ENCODE measurements at places on chromosomes 12 and 14.

DNA sequence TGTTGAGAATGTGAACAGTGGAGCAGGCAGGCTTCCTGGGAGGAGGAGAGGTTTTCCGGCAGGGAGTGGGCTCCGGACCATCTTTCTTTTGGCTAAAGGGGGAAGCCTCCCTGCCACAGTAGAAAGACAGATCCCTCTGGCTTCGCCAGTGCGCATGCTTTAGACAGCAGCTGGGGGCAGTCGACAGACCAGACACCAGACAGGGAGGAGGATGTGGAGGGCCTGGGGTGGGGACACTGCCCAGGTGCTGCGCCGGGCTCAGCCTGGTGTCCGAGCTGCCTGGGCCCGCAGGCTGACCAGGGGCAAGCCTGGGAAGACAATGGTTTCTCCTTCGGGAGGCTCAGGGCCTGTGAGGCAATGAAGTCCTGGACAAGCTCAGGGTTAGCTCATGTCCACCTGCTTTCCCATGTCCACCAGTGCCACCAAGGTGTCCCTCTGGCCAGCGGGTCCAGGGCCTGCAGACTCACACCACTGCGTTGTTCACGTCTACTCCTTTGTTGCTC lies 67.3 kb downstream of the PRIMA1 start:
- no peak for DNase-seq

- no peak for DNase-seq
Observed at GRCh38 chr14:54567224-54567638, 303 bp downstream of the SAMD4A start.

GRCh38 chr12:75130811-75131210 lies 78.8 kb downstream of the KCNC2 start:
- no peak for DNase-seq

- no peak for DNase-seq
Observed at GRCh38 chr14:60266021-60266937, 17.3 kb downstream of the PPM1A start.

GRCh38 chr14:22334275-22334577 lies 254.8 kb downstream of the DAD1 start:
- DNase-seq, result no peak

GRCh38 chr12:28583701-28584261 lies 393.5 kb downstream of the CCDC91 start:
- DNase-seq, result peak; percentile 61

DNA sequence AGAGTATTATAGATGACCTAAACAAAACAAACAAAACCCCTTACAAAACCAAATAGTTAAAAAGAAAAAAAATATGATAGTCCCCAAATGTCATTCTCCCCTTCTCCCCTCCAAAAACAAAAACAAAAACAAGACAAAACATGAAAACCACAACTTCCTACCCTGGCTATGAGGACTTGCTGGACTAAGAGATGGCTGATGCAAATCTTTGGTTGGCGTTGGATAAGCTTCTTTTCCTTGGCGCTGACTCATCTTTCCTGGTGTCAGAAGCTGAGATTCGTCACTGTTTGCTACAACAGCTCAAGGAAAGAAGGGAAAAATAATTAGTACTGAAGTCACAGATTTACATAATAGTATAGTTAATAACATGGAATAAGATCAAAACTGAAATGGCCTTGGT lies 102.5 kb upstream of the BBS10 start:
- no peak for DNase-seq

DNA sequence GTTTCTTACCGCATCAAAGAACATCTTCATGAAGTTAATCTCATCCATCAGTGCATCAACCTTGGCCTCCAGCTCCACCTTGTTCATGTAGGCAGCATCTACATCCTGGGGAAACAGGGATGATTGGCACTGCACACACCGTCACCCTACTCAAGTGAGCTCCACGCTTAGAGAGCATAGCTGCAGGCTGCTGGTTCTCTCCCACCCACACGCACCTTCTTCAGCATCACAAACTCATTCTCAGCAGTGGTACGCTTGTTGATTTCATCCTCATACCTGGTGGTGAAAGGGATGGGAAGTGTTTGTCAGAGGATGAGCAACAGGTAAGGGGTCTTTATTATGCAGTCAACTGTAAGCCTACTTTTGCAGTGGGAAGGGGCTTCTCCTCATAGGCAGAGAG lies 2.3 kb downstream of the KRT5 start:
- DNase-seq, result no peak

- no peak for DNase-seq
Observed at GRCh38 chr14:105046891-105047282, 18.3 kb downstream of the GPR132 start.

- no peak for DNase-seq
Observed at GRCh38 chr12:8913702-8914032, 642 bp upstream of the PHC1 start.

GRCh38 chr14:38261620-38262019 lies 5.7 kb upstream of the CLEC14A start:
- no peak for DNase-seq

GRCh38 chr12:91857813-91858542 lies 287.7 kb downstream of the BTG1 start:
- no peak for DNase-seq

- DNase-seq, result no peak
Observed at GRCh38 chr14:64733321-64733720, 29.1 kb downstream of the PLEKHG3 start.

GRCh38 chr14:79831195-79831892 lies 380.0 kb downstream of the DIO2 start:
- DNase-seq, result no peak

DNA sequence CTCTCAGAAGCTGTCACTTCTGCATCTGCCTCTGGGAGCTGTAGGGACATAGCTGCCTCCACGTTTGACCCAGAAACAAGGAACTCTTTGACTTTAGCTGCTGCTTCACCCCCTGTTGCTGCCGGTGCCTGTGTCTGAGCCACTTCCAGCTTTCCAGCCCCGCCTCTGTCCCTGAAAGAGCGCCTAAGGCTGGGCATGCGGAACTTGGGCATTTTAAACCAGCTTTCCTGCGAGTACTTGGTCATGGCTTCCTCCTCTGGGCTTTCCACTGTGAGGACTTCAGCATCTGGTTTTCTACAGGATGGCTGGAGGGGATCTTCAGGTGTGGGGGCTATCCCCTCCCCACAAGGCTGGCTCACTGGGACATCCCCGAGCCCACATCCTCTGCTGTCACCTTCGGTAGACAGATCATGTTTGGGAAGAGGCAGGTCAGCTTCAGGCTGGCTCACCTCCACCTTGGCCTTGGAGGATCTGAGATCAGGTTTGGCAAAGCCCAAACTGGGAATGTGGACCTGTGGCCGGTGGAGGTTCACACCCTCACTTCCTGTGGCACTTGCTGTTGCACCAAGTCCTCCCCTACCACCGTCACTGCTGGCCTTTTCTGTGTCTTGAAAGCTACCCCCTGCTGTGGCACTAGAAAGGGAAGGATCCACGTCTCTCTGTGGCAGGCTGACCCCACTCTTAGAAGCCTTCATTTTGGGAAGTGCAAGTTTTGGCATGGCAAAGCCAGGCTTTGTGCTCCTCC lies 15.2 kb downstream of the PLD4 start:
- DNase-seq, result no peak

GRCh38 chr12:64219145-64219544 lies 3.0 kb downstream of the KICS2 start:
- DNase-seq, result no peak

DNA sequence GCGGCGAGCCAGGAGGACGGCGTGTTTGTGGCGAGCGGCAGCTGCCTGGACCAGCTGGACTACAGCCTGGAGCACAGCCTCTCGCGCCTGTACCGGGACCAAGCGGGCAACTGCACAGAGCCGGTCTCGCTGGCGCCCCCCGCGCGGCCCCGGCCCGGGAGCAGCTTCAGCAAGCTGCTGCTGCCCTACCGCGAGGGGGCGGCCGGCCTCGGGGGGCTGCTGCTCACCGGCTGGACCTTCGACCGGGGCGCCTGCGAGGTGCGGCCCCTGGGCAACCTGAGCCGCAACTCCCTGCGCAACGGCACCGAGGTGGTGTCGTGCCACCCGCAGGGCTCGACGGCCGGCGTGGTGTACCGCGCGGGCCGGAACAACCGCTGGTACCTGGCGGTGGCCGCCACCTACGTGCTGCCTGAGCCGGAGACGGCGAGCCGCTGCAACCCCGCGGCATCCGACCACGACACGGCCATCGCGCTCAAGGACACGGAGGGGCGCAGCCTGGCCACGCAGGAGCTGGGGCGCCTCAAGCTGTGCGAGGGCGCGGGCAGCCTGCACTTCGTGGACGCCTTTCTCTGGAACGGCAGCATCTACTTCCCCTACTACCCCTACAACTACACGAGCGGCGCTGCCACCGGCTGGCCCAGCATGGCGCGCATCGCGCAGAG lies 873 bp downstream of the PLXNC1 start:
- peak; percentile 79 for DNase-seq

DNA sequence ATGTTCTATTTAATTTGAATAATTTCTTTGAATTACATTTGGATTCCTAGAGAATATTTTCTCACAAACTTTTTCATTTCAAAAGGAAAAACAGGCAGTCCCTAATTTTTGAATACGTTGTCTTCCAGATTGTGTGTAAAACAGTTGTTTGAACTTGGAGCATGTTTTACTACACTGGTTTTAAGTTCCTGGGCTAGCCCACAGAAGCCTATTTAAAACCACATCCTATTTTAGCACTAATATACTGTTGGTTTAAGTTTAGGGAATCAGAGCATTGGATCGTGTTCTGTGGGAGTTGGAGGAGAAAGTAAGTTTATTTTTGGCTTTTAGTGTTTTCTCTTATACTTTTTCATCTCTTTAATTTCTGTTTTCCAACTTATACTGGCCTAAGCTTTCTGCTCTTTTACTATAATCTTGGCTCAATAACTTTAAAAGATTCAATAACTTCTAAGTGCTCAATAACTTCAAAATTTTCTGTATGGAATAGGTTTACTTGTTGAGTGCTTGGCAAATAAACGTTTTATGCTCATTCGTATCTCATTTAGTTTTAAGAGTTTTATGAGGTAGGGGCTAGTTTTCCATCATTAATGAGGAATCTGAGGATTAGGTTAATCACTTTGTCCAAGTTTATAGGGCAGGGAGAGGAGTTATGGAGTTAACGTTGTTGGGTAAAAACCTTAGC lies 14.9 kb downstream of the LEMD3 start:
- no peak for DNase-seq

DNA sequence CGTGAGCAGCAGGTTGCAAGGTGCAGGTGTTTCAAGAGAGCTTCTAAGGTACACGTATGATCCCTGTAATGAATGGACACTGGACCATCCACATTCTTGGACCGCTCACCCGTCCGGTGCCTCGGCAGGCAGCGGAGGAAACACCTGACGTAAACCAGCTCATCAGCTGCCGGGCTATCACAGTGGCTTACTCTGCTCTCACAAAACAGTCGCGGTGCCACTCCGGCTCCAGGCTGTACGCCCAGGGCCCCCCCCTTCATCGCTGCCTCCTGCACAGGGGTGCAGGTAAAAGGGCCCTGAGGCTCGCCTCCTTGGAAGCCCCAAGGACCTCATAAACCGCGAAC lies 436 bp downstream of the VPS33A start:
- DNase-seq, result no peak

DNA sequence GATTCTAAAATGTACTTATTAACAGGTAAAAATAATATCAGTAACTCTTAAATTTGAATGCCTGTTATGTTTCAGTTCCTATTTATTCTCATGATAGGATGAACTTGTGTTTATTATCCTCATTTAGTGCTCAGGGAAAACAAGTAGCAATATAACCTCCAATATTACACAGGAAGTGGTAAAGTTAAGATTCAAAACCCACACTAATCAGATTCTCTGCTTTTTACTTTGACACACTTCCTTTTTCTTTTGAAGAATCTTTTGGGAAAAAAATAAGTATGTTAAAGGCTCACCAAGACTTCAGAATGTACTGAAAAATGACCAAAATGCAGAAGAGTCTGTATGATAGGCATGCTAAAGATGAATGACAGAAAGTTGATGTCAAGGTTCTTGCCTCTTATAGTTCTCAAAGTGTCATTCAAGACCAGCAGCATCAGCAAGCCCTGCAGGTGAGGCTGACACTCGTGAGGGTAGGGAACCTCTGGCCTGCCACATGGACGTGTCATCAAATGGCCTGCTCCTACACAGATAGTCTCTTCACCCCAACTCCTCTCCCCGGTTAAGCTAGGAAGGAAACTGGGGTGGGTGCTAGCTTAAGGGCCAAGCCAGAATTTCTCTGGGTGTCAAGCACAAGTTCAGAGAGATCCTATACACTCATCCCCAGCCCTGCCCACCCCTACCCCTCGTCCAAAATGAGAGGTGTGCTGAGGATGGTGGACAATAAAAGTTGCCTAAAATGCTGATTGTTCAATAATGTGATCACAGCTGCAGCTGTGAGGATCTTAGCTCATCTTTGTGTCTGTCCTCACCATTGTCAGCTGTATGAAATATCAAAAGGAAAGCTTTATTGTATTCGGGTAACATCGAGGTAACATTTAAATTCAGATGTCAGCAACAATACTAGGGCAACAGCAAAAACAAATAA lies 6.3 kb downstream of the TBPL2 start:
- DNase-seq, result no peak

- no peak for DNase-seq
Observed at GRCh38 chr12:125852116-125852515, 786.9 kb downstream of the AACS start.

- no peak for DNase-seq
Observed at GRCh38 chr12:26120561-26121274, 4.1 kb downstream of the BHLHE41 start.

DNA sequence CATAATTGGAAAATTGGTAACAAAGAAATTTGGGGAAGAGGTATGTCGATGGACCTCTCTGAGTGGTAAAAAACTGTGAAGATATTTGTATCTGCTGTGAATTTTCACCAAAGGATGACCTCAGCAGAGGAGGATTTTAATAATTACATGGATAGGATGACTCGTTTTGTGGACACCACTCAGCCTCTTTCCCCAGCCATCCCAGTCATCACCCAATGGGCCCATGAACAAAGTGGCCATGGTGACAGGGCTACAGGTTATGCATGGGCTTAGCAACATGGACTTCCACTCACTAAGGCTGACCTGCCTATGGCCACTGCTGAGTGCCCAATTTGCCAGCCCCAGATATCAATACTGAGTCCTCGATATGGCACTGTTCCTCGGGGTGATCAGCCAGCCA lies 577.5 kb upstream of the FBXO33 start:
- DNase-seq, result no peak

- DNase-seq, result no peak
Observed at GRCh38 chr12:46763230-46763629, 62.6 kb downstream of the SLC38A4 start.

GRCh38 chr12:110023059-110023980 lies 24.1 kb downstream of the ANKRD13A start:
- DNase-seq, result no peak

- DNase-seq, result no peak
Observed at GRCh38 chr14:39615352-39615751, 183.1 kb upstream of the FBXO33 start.

GRCh38 chr12:93805736-93806141 lies 128.6 kb downstream of the CRADD start:
- no peak for DNase-seq

DNA sequence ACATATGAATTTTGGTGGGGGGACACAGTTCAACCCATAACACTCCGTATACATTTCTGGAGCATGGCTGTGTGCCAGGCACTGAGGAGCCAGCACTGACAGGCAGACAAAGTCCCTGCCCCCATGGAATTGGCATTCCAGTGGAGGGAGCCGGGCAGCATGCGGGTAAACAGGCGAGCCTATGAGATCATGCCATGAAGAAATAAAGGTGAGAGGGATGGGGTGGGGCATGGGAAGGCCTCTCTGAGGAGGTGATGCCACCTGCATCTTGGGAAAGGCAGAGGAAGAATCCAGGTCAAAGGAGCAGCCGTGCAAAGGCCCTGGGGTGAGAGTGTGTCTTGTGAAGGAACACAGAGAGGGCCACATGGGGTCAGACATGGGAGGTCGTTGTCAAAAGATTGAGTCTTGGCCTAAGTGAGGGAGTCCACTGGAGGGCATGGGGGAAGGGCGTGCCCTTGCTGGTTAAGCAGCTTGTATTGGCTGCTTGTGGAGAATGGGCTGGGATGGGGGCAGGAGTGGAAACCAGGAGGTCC lies 3.6 kb downstream of the OTUB2 start:
- DNase-seq, result no peak
